Neural crest cell (in vitro differentiated cells): ENCODE measurements at places on chromosomes 6 and 20. TPM values are rescaled to one million over a fixed set of nuclear protein-coding genes. Genes with fewer than 3 reads are reported as not detected.

GRCh38 chr6:143187238-143187923, 126.7 kb downstream of the AIG1 start:
- DNase-seq = no peak

GRCh38 chr6:136720045-136720770, 72.1 kb downstream of the MAP3K5 start:
- no peak for DNase-seq

Gene BLOC1S5
- total RNA-seq = 21.9 and 23.2 TPM in 2 replicates

DNA sequence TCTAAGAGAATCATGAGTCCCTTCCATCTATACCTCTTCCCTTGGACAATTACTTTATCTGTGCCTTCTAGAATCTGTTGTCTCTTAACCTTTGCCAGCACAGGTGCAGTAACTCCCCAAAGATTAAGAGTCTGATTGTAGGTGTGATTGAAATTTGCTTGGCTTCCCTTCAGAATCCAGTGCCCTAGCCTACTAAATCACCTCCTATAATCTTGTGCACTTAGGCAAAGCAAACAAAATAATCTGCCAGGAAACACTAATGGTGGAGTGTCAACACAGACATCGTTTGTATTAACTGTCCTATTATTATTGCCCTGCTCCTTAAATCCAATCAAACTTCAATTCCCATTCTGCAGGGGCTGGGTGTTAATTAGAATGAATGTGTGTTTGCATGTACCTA, 28.0 kb downstream of the ID4 start:
- no peak for DNase-seq

DNA sequence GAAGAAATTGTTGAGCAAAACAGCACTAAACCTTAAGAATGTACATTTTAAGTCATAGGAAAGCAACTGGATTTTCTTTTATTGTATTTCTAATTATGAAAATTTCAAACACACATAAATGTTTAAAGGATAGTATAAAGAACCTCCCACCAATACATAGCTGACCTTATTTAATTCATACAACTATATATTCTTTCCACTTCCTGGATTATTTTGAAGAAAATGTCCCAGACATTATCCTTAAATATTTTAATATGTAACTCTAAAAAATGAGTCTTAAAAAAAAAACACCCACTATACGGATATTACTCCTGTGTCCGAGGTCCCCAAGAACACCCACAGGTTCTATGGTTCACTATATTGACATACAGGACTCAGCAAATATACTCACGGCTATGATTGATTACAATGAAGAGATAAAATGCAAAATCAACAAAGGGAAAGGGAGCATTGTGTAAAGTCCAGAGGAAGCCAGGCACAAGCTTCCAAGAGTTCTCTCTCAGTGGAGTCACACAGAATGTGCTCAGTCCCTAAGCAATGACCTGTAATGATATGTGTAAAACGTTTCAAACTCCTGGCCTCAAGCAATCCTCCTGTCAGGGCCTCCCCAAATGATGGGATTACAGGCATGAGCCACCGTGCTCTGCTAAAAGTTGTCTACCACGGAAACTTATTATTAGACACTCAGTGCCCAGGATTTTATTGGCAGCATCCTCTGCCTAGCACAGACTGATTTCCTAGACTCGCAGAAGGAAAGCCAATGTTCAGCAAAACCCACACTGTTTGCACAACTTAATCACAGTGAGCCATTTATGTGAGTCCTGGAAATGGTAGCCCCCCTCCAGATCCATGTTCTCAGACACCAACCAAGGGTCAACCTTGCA, 23.2 kb downstream of the GLYATL3 start:
- DNase-seq = no peak

GRCh38 chr6:168113226-168113625, 34.2 kb upstream of the FRMD1 start:
- no peak for DNase-seq

Gene CCN6
- total RNA-seq = not detected in 2 replicates

GRCh38 chr20:21241406-21241805, 61.7 kb upstream of the XRN2 start:
- no peak for DNase-seq

DNA sequence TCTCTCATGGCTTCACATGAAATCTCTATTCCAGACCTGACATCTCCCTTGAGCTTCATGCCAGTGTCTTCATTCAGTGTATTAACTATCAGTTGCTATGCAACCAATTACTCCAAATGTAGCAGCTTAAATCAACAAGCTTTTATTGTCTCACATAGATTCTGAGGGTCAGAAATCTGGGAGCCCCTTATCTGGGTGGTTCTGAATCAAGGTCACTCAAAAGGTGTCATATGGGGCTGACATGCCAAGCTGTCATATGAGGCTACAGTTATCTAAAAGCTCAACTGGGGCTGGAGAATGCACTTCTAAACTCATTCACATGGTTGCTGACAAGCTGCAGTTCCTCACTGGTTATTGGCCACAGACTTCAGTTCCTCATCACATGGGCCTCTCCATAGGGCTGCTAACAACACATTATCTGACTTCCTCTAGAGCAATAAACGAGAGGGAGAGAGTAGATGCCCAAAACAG, 7.3 kb upstream of the CGA start:
- no peak for DNase-seq

DNA sequence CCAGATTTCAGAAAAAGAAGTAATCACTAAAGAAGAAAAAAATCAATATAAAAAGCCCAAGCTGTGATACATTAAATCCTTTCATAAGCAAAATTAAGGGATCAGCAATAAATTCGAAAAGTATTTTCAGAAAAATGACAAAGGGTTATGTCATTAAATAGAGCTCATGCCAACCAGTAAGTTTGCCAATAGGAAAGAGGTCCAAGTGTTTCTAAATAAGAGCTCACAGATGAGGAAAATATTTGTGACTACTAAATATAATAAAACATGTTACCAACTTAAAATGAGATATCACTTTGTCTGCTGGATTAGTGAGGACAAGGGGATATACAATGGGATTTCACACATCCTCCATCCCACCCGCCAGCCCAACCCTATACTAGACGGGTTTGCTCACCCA, 140.3 kb upstream of the EYA4 start:
- DNase-seq = no peak

Gene BTBD3
- total RNA-seq = 131 and 134 TPM in 2 replicates

Gene MOG
- total RNA-seq = not detected in 2 replicates

DNA sequence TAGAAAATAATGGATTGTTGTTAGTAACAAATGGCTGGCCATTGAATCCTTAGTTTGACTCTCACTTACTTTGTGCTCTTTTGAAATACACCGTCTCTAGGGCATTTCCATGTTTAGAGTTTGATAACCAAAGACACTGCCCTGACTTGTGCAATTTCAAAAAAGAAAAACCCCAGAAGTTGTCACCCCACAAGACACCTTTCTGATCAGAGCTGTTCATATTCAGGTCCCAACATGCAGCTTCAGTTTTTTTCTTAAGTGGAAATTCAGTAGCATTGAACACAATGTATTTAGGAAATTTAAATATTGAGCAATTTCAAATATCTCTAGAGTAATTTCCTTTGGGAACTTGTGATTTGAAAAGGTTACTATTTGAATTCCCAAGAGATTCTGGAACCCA, 19.4 kb downstream of the CRYBG1 start:
- DNase-seq = no peak

Gene SEMG2
- total RNA-seq = not detected in 2 replicates

DNA sequence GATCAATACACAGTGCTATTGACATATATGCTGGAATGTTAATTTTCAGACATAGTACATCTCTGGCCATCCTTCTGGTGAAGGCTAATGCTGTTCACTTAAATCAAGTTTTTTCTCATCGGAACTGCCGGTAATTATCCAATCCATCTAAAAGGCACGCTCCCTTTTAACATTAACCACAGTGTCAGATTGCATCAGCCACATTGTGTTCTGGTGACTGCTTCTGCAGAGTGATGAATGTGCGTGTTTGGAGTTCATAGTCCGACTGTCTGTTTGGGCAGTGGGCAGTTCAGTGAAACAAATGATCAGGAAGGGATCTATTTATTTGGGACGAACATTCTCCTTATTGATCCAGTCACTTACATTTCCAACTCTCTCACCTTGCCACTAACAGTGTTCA, 49.5 kb downstream of the SOBP start:
- no peak for DNase-seq

DNA sequence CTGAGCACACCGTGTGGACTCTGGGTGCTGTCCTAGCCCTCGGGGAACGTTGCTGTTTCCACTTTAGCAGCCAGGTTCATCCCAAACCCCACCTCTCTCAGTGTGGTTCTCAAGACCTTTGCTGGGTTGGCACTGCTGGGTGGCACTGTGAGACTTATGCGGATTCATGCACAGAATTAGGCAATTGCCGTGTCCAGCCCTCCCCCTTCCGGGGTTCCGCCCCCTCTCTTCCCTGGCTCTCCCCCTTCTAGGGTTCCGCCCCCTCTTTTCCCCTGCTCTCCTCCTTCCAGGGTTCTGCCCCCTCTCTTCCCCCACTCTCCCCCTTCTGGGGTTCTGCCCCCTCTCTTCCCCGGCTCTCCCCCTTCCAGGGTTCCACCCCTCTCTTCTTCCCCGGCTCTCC, 39.8 kb upstream of the SLCO4A1 start:
- DNase-seq = no peak

Gene ADGRF1
- total RNA-seq = 0.09 TPM in 1 of 2 replicates, not detected in the other

GRCh38 chr6:116933485-116933884, 56.4 kb downstream of the RFX6 start:
- DNase-seq = no peak

- DNase-seq = no peak
These were observed 621.9 kb upstream of the CITED2 start for GRCh38 chr6:139996253-139996834.

DNA sequence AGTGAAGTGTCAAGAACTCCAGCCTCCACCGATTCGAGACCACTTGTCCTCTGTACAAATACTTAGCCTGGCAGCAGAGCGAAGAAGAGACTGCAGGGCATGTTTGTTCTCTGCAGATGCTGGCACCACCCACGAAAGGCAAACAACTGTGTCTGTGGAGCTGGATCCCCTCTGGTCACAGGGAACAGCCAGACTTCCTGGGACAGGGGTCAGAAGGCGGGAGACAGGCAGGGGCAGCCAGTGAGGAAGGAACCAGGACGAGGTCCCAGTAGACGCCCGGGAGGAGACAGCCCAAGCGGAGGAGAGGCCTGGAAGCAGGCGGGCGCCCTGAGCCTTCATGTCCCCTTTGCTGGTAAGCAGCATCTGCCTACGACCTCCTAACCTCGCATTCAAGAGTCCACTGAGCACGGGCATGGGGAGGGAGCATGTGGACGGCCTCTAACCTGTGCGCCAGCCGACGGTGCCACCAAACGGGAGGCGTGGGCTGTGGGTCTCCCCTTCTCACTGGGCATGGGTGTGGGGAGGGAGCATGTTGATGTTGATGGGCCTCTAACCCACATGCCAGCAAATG, 265.5 kb downstream of the DLL1 start:
- DNase-seq = no peak

DNA sequence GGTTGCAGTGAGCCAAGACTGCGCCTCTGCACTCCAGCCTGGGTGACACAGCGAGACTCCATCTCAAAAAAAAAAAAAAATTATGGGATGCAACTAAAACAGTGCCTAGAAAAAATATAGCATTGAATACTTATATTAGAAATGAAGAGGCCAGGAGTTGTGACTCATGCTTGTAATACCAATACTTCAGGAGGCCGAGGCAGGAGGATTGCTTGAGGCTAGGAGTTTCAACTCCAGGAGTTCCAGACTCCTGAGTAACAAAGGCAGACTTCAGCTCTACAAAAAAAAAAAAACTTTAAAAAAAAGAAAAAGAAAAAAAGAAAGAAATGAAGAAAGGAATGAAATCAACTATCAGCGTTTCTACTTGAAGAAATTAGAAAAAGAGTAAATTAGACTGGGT, 17.1 kb upstream of the GJA1 start:
- DNase-seq = no peak

- no peak for DNase-seq
These were observed 4.0 kb downstream of the IRF4 start for GRCh38 chr6:395432-396125.

Gene ALDH8A1
- total RNA-seq = 0.58 and 1.2 TPM in 2 replicates

DNA sequence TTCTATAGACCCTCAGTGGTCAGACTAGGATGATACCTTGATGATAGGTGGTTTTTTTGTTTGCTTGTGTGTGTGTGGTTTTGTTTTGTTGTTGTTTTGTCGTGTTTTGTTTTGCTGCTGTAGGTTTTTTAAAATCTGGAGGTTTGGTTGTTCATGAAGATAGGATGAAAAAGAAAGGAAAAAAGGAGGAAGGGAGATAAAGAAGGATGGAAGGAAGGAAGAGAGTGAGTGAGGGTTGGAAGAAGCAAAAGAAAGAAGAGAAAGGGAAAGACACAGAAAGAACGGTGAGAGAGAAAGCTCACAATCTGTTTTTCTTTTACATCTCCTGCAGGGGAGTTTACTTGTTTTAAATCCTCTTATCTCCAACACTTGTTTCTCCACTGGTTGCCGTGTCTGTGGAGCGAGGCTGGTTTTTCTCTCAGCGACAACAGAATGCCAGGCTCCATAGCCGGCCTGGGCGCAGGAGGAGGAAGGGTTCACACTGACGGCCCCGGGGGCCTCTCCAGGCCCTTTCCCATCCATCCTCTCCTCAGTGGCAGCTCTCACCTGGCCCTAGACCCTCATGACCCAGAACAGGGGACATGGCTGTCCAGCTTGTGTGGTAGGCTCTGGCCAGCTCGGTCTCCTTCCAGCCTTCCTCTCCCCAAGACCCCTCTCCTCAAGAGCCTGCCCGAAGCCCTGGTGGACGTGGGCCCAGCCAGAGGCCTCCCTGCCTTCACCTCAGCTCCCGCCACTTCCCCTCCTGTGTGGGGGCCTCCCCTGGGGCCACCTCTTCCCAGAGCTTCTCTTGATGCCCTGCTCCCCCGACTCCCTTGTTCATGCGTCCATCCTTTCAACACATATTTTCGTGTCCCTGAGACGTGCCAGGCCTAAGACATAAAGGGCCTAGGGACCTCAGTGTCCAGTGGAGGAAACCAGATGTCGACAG, 168.4 kb downstream of the VEGFA start:
- DNase-seq = no peak

Gene SLC22A16
- total RNA-seq = not detected in 2 replicates

- no peak for DNase-seq
These were observed 28.5 kb downstream of the B4GALT5 start for GRCh38 chr20:49685161-49685601.

DNA sequence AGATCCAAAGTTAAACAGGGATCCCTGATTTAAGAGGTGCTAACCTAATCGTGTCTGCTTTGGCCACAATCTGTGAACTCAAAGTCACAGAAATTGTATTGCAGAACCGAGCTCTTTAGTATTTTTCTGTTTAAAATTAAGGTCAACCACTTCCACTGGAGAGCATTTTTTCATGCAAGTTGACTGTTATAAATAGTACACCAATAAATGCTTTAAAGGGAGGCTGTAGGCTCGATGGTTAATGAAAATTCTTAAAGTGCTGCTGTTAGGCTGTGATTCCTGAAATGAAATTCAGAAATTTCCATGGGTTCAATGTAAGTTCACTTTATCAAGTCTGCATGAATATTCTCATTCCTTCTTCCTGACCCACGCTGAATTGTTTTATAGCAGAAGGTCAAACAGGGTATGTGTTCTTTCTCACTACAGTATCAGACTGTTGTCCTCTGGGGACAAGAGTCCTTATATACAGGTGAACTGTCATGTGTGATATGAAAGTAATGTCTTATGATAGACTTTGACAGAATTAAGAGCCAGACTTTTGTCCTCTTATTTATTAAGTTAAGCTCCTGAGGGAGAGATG, 92.5 kb upstream of the HDGFL1 start:
- no peak for DNase-seq

- DNase-seq = no peak
These were observed 114.9 kb downstream of the FOXC1 start for GRCh38 chr6:1724616-1725015.

GRCh38 chr6:145003145-145003544, 718.0 kb downstream of the UTRN start:
- DNase-seq = no peak

GRCh38 chr20:24955045-24955444, 6.0 kb downstream of the CST7 start:
- no peak for DNase-seq
